Activated CD4-positive, alpha-beta T cell treated with anti-CD3 and anti-CD28 coated beads, Interleukin-10, Interleukin-2, amounts not matched to agents 100 ng/mL and 50 ng/mL, durations not matched to agents 16 hours and 8 hours (primary cell): ENCODE measurements at places on chromosomes 11 and 22.

DNA sequence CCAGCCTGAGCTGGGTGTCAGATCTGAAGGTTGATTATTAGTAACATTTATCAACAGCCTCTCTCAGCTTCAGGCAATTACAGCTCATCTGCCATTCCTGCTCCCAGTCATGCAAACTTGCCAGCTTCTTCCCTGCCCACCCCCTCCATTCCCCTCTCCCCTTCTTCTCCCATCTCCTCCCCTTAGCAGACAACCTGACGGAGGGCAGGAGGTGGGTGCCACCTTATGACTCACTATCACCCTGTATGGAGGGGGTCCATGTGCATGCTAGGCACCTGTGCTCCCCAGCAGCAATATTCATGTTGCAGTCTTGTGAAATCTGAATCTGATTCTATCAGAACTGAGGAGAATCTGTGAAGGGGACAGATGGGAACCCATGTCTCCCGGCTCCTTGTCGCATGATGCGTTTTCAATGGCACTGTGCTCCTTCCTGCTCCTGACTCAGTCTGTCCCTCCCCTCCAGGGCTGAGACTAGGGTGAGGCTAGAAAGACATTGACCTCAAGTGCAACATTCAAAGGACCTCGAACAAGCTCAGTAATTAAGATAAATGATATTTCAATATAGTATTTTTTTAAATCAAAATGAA is 46.3 kb upstream of the TUB start:
- DNase-seq = no peak

DNA sequence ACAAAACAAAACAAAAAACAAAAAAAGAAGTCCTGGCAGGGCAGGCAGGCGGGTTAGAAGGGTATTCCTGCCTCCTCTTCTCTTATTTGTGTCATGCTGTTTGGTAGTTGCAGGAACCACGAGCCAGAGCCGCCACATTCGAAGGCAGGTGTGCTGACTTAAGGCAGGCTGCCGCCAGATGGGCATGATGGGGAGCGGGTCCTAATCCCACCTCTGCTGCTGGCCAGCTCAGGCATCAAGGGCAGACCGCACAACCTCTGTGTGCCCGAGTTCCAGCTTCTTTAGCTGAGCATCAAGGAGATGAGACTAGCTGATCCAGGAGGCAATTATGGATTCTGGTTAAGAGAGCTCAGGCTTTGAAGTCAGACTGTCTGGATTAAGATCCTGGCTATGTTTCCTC is 12.1 kb downstream of the OAF start:
- DNase-seq = no peak

- peak; percentile 27 for DNase-seq
Measured at GRCh38 chr11:33687733-33688479, 12.7 kb downstream of the C11orf91 start.

DNA sequence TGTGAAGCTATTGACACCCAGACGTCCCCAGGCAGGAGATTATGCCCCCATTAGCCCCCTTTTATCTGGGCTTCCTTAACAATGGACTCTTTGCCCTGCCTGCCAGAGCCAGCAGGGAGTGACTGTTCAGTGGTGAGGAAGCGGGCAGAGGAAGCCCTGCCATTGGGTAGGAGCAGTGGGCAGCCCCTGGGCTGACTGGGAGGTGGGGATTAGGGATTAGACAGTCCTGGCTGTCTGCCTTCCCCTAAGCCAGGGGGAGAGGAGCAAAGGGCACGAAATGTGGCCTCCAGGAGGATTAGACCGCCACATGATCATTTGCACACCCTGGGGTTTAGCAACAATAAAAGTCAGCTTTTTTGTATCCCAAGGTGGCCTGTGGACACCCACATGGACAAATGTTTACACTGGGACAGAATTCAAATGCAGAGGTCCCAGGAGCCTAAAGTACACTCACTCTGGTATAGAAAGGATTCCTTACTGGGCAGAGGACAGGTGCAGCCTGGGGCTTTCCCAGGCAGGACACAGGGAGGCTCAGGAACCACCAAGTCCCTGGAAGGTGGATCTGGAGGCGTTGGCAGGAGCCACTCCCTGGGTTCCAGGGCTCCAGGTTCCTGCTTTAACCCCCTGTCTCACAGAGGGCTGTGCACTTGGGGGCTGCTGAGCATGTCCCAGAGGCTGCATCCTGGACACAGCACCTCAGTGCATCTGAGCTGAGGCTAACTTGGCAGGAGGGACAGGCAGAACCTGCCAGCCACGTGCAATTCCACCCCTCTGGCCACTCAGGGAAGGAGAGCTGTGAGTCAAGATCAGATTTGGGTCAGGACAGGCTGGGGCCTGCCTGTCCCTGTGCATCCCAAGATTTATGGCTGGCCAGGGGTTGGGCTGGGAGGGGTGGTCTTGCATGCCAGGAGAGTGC is 2.1 kb downstream of the PNPLA3 start:
- DNase-seq = no peak
